ENCODE measurements at places on chromosomes 7 and 10.

DNA sequence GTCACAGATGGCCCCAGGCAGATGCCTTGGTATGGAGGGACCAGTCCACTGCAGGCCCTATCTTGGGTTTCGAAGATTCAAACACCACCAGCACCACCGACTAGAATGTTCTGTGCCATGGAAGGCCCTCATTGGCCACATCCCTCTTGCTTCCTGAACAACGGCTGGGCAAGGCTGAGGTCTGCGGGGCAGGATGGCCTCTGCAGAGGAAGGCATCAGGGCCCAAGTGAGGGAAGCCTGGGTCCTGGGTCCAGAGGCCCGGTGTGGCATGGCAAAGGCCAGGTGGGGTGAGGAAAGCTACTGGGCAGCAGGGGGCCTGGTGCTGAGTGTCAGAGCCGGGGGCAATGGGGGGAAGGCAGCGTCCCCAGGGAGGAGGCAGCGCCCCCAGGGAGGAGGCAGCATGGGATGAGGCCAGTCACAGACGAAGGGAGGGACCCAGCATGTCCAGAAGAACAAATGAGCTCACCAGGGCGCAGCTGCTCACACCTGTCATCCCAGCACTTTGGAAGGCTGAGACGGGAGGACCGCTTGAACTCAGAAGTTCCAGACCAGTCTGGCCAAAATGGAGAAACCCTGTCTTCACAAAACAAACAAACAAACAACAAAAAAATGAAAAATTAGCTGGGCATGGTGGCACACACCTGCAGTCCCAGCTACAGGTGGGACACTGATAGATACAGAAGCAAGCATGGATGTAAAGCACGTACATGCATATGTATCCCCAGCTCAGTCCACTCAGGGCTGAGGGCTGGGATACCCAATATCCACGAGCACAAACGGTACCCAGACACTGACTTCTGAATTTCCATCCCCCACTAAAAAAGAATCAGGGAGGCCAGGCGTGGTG is 64.4 kb downstream of the PROSER2 start:
- DNase-seq, result no peak

DNA sequence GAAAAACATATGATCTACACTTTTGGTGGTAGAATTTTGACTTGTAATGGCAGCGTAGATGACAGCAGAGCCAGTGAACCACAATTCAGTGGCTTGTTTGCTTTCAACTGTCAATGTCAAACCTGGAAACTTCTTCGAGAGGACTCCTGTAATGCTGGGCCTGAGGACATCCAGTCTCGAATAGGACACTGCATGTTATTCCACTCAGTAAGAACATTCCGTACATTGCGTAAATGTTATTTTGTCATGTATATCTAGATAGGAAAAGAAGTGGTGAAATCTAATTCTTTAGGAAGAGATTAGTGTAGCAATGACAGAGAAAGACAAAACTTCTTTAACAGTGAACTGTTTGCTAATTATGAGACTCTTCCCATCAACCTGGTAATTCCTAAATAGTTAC is 112.9 kb downstream of the PODXL start:
- DNase-seq, result no peak

DNA sequence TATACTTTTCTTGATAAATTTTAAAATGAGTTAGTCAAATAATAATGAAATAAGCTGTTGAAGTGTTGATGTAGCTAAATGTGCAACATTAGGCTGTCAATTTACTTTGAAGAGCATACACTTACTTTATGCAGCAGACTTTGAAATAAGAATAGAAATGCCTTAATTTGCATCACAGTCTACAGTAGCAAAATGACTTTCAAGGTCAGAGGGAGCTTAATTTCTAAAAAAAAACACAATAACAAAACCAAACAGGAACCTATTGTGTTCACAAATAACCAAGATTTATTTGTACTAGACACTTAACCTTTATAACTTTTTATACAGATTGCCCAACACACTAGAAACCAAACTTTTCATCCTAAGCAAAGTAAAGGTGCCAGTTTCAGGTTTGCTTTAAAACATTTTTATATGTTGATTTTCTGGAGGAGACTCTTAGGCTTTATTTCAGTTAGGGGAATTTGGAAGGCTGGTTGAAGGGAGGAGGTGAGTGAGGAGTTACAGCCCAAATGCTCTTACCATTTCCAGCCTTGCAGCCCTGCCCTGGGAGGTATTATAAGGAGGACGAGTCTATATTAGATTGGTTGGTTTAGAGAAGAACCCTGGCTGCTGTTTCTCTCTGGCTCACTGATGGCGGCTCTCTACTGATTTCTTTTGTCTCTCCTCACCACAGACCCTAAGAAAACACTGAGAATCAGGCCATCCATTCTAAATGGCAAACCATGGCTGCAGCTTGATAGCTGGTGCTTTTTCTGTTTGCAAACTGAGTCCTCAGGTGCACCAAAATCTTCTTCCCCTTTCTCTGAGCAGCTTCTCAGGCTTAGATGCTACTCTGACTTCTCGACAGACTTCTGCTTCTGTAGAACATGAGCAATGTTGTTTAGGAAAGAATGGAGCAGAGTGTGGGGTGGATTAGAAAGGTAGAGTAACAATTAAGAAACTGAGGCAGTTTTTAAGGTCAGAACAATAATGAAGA is 55.2 kb upstream of the RPA3 start:
- no peak for DNase-seq

DNA sequence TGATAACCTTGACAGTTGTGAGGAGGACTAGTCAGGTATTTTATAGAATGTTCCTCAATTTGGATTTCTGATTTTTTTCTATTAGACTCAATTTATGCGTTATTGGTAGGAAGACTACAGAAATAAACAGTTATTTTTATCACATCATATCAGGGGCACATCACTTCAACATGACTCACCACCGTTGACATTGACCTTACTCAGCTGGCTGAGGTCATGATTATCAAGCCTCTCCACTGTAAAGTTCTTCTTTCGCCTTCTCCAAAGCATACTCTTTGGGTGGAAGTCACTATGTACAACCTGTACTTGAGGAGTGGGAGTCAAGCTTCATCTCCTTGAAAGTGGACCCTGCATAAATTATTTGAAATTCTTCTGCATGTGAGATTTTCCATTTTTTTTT is 194.3 kb upstream of the IGFBP3 start:
- no peak for DNase-seq

- DNase-seq, result peak; percentile 77
Measured at GRCh38 chr10:99775850-99776249, 6.6 kb upstream of the ABCC2 start.

DNA sequence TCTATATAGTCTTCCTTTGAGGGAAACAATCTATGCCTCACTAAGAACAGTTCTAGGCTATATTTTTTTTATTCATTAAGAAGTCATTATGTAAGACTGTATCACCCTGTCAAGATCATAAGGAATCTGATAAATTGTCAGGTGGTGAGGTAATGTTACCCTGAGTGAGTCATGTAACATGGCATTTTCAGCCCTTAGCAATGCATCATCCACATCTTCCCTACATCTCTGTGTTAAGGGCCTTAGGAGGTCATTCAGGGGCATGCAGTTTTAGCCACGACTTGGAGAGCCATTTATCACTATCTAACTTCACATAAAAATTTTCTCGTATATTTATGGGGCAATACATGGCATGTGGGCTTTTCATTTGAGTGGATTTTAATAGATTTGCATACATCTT is 924.5 kb upstream of the MBL2 start:
- DNase-seq, result no peak

- no peak for DNase-seq
Measured at GRCh38 chr10:24681572-24682088, 42.1 kb downstream of the ARHGAP21 start.

DNA sequence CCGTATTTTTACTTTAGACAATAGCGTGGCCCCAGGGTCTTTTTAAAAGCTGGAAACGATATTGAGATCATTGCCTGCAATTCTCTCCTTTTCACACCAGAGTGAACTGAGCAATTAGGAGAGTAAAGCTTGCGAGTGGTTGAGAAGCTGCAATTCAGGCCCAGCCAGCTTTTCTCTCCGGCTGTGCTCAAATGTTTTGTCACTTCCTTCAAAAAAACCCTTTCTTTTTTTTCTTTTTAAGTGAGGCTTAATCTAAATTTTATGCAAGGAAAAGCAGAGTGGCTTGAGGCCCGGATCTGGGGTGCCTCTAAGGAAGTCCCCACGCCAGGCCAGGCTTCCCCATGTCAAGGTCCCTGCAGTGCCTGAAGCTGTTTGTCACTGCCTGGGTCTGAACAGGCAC is 433.9 kb downstream of the GLRX3 start:
- DNase-seq, result no peak

GRCh38 chr10:34193931-34194626 is 621.0 kb downstream of the PARD3 start:
- DNase-seq, result no peak

DNA sequence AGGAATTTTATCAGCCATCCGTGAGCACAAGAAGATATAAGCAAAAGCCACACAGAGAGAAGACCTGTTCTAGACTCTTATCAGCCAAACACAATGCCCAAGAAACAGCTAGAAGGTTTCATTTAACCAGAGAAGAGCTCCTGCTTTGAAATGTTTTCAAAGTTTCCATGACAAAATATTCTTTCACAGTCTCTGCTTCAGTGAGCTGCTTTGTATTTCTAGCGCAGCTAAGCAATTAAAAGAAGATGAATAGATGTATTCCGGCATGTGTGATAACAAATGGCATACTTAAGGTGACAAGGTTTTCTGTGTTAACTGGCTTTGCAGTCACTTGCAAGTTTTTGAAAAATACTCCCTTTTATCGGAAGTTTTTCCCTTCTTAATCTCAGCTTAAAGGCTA is 78.9 kb upstream of the NXPH1 start:
- DNase-seq, result no peak

- DNase-seq, result no peak
Measured at GRCh38 chr7:157930926-157931466, 594.2 kb downstream of the DNAJB6 start.

GRCh38 chr7:78434281-78434680 is 635.7 kb downstream of the PHTF2 start:
- no peak for DNase-seq

GRCh38 chr10:21398563-21399231 is 126.8 kb downstream of the SKIDA1 start:
- no peak for DNase-seq

GRCh38 chr10:75611993-75612372 is 180.6 kb downstream of the LRMDA start:
- DNase-seq, result no peak

- DNase-seq, result no peak
Measured at GRCh38 chr10:9075420-9075819, 1020.9 kb downstream of the GATA3 start.

- DNase-seq, result peak; percentile 68
Measured at GRCh38 chr10:11757454-11757820, 15.3 kb downstream of the ECHDC3 start.

DNA sequence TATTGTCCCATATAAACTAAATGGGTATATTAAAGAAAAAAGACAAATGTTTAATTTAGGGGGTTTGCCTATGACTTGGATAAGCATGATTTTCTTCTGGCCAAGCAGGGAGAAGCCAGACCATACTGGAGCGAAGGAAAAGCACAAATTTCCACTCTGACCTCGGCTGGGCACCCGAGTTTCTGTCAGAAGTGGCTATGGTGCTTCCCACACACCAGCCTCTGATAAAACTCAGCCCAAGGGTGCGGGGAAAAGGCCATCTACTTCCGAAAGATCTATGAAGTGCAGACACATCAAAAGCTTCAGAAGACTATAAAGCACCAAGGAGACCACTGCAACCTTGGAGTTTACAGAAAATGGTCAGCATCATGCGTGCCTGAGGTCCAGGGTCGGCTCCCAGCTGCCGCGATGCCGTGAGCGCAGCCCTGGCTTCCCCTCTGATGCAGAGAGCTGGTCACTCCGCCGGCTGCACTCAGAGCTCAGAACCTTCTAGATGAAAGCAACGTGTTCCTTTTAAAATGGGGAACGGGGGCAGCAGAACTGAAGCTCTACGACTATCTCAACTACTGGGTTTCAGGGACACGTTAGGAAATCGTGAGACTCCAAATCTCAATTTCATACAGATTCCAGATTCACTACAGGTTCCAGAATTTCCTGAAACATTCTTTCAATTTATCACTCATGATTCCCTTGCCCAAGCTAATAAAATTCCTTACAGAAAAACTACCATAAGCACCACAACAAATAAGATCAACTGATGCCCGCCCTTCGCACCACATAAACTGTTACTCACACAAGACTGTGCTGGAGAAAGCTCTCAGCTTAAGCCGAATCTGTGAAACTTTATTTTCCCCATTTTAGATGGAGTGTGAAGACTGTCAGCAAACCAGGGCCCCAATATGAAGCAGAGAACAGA is 84.5 kb downstream of the DIP2C start:
- DNase-seq, result no peak

GRCh38 chr7:106570146-106570545 is 90.8 kb downstream of the CCDC71L start:
- DNase-seq, result no peak

GRCh38 chr7:105976868-105977267 is 13.8 kb downstream of the CDHR3 start:
- no peak for DNase-seq

- DNase-seq, result peak; percentile 46
Measured at GRCh38 chr7:27235387-27236311, 7.0 kb upstream of the EVX1 start.

- DNase-seq, result no peak
Measured at GRCh38 chr10:22455068-22455857, 110.0 kb downstream of the SPAG6 start.

DNA sequence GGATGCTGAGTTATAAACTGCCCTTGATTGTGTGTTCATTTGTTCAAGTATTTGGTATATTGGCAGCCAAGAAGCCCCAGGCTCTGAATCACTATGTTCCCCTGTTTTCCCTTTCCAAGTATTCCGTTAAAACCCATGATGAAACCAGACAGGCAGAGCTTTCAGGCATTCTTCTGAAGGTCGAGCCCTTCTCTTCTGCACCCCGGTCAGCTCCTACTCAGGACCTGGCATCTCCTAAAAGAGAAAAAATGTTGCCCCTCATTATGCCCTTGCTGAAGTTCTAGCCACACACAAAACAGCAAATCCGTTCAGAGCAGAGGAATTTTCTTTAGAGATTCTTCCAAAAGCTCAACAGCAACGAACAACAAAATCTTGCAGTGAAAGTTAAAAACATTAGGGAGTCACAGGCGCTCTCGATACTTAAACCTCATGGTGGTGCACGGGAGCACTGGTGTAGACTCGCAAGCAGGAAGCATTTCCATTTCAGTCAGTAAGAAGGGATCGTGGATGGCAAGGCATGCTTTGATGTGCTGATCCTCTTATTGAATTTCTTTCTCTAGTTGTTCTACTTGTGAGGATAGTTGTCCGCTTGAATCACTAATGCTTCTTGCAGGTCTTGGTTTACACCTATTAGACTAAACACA is 264.9 kb downstream of the SKIDA1 start:
- DNase-seq, result no peak

DNA sequence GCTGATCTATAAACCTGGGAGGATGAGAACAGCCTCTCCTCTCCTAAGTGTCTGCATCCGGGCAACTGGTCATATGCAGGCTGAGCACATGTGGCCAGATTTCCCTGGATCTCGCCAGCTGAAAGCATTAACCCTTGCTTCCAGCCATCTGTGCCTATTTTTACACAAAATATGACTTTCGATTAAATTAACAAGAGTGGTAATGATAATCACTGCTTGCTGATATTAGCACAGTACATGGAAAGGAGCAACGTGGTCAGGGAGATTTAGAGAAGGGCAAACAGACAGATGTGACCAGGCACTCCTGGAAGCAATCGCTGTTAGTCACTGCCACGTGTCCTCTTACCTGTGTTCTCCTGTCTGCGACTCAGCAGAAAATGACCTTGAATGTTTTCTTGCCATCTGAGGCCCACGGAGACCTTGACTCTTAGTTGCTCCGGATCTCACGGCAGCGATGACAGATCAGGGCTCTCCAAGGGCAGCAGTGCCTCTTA is 59.5 kb upstream of the NPTX2 start:
- DNase-seq, result no peak
